MM.1S (cell line): ENCODE measurements at places on chromosomes 2 and 18.

- DNase-seq, result no peak
Observed at GRCh38 chr18:57331718-57332117, 20.6 kb upstream of the ST8SIA3 start.

DNA sequence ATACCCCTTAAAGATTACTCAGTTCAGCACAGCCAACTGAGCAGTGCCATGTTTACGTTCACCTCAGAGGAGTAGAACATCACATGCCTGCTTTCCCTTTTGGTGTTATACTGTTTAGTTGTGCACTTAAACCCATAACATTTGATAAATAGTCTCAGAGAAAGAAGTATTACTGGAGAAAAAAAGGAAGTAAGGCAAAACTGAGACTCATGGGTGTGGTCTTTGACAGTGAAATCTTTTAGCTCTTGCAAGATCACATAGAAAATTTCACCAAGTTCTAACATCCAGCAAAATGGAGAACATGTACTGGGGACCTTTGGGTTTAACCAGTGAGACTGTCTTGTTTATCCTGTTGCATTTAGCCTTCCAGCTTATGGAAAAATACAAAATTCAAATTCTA is 5.6 kb downstream of the TANK start:
- no peak for DNase-seq

GRCh38 chr2:99852376-99852934 is 289.9 kb downstream of the AFF3 start:
- DNase-seq, result no peak

- DNase-seq, result no peak
Observed at GRCh38 chr2:8602809-8603208, 79.0 kb upstream of the ID2 start.

DNA sequence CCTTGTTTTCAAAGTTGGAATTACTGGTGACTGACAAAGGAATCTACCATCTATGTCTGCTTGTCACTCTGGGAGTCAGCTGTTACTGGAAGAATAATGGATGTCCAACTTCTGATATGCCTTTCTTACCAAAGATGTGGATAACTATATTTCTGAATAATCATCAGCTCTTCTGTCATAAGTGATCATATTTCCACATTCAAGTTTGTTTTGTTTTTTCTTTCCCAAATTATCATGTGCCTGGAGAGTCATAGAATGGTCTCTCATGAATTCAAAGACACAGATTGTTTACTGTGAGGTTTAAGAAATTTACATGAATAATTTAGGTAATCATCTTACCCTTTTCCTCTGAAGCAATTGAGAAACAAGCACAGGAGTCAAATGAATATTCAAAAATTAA is 986.7 kb upstream of the CDH2 start:
- DNase-seq, result no peak

DNA sequence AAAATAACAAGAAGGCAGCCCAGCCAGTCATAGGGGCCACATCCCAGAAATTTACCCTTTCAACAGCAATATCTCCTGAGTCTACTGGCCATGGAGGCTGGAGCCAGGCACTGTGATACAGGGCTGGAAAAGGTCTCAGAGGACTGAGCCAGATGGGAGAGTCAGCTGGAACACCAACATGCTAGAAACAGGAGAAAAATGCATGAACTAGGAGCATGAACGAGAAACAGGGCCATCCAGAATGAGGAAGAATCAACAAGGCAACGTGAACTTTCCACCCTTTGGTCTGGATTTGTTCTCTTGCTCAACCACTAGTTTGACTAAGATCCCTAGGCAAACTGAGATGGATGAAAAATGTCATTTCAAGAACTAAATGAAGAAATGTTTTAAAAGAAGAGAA is 13.1 kb downstream of the PID1 start:
- no peak for DNase-seq

DNA sequence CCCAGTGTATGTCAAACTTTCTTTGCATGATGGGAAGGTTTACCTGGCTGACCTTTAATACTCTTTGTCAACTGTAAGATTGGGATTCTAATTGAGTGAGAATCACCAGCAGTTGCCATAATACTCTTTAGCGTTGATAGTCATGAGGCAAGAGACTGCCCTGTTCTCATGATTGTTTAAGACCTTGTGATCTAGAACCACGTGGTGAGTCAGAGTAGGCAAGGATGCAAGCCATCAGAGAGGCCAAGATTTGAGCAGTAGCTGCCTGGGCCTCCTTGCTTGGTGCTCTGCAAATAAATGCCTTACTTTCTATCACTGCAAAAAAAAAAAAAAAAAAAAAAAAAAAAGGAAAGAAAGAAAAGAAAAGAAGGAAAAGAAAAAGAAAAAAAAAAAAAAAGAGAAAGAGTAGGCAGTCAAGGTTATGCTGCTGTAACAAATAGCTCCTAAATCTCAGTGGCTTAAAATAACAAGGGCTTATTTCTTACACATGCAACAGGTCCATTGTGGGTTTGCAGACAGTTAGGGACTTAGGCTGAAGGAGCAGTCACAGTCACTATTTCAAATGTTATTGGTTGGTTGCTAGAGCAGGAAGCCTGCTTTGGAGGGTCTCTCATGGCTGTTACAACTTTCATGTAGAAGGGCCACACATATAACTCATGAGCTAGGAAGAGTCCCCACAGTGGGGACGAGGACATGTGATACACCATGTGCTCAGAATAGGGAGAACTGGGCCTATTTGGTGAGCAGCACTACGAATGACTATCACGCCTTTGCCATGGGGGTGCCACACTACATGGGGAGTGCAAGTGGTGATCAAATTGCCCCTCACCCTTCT is 21.7 kb downstream of the IL1R2 start:
- no peak for DNase-seq

DNA sequence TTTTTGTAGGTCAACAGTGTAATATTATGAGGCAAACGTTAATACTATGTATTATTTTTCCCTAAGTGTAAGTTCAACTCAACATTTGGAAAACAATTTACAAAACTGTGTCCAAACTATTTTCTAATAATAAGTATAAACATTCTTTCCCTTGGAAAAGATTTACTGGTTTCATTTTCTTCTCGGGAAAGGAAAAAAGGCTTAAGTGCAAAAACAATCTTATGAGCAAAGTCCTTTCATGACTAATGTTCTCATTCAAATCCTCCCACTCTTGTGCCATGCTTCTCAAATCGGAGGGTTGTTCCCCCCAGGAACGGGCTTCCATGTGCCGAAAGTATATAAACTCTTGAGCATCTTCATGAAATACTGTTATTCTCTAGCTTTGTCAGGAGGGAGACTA is 19.8 kb upstream of the L3MBTL4 start:
- no peak for DNase-seq

DNA sequence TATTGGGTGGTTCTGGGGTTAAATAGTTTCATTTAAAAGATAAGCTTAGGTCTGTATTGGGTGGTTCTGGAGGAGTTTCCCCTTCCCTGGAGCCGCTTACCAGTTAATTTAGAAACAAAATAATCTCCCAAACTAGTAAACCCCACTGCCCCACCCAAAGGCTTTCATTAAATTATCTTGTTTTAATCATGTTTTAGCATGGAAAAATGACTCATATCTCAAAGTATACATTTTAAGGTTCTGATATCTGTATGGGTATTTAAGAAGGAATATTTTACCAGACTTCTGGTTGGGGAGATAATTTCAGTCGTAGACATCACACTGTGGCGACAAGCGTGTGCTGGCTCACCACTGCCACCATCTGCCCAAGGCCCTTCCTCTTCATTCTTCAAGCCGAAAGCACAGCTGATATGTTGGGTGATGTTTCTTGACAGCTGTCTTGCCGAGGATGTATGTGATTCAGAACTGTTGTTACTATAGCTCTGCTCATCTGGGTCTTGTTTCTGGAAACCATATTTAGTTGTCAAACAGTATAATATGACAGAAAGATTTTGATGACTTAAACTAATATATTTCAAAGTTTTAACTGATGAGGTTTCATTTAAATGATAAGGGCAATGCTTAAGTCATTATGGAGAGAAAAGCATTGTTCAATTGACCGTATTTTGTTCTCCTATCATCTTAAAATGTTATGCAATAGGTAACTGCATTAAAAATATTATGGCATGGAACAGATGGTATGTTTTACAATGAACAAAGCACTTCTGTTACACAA is 5.1 kb downstream of the FIGLA start:
- peak; percentile 59 for DNase-seq

GRCh38 chr18:67043276-67043675 is 439.4 kb upstream of the CDH19 start:
- DNase-seq, result no peak

DNA sequence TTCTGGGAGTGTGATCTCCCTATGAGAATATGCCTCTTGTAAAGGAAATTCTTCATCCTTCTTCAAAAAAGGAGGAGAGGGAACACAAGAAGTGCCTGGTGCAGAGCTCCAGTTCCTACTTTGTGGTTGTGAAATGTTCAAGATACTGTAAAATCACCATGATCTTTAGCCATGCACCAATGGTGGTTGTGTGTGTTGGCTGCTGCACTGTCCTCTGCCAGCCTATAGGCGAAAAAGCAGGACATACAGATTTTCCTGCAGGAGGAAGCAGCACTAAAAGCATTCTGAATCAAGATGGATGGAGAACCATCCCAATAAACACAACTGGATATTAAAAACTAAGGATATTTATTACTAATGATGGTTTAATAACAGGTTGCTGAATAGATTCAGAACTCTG is 6.2 kb upstream of the KLHL14 start:
- DNase-seq, result no peak

GRCh38 chr2:45649462-45649857 is 2.0 kb upstream of the PRKCE start:
- no peak for DNase-seq

DNA sequence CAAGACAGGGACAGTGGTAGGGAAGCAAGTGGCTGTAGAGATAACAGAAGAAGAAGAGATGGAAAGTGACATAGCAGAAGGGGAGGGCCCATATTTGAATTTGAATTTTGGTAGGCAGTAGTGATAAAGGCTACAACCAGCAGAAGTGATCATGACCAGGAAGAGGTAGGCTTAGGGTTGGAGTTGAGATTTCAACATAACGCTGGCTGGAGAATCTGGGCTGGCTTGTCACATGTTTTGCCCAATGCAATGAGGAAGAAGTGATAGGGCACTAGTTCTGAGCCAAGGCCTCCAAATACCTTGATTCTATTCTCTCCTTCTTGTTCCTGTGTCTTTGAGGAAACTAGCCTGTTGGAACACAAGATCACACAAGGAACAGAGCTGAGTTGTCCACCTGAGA is 69.4 kb downstream of the SCG2 start:
- no peak for DNase-seq

GRCh38 chr18:22637787-22638186 is 220.1 kb upstream of the CTAGE1 start:
- no peak for DNase-seq

- no peak for DNase-seq
Observed at GRCh38 chr2:219672406-219672805, 45.0 kb downstream of the SLC4A3 start.

GRCh38 chr2:224009605-224010315 is 29.3 kb downstream of the SERPINE2 start:
- no peak for DNase-seq
